Bladder microvascular endothelial cell (primary cell): ENCODE measurements at places on chromosomes 6 and 20. TPM values are rescaled to one million over a fixed set of nuclear protein-coding genes. Genes with fewer than 3 reads are reported as not detected.

PI16 gene
- 0.16 TPM in 1 of 2 replicates, not detected in the other for total RNA-seq

NNAT gene
- 0.32 TPM in 1 of 2 replicates, not detected in the other for total RNA-seq

XKR7 gene
- not detected in 2 replicates for total RNA-seq

PHACTR3 gene
- total RNA-seq: 0.16 and 6.0 TPM in 2 replicates

TTK gene
- 12.1 and 18.1 TPM in 2 replicates for total RNA-seq

CRISP2 gene
- not detected in 2 replicates for total RNA-seq

C20orf96 gene
- 3.6 and 4.2 TPM in 2 replicates for total RNA-seq

BAG2 gene
- 1.1 and 1.6 TPM in 2 replicates for total RNA-seq

KCNQ5 gene
- total RNA-seq: under 0.01 TPM in 2 replicates

CYP24A1 gene
- total RNA-seq: not detected in 2 replicates

OOEP gene
- total RNA-seq: not detected in 2 replicates

PPIL6 gene
- 0.16 and 0.82 TPM in 2 replicates for total RNA-seq

CCM2L gene
- 20.6 and 27.3 TPM in 2 replicates for total RNA-seq

HDGFL1 gene
- total RNA-seq: not detected in 2 replicates

SAMD5 gene
- 0.65 and 0.69 TPM in 2 replicates for total RNA-seq

LY6G5C gene
- total RNA-seq: 1.8 and 2.1 TPM in 2 replicates
